ENCODE measurements at places on chromosomes 12 and 14.

- peak; percentile 69 for DNase-seq
These were observed 434.1 kb downstream of the NOVA1 start for GRCh38 chr14:26163761-26164160.

- DNase-seq = no peak
These were observed 187.5 kb upstream of the EEA1 start for GRCh38 chr12:93116632-93117031.

DNA sequence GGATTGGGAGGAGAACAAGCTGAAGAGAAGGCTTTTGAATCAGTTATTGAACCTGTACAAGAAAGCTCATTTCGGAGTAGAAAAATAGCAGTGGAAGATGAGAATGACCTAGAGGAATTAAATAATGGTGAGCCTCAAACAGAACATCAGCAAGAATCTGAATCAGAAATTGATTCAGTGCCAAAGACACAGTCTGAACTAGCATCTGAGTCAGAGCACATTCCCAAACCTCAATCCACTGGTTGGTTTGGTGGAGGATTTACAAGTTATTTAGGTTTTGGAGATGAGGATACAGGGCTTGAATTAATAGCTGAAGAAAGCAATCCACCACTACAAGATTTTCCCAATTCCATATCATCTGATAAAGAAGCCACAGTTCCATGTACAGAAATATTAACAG, 13.5 kb downstream of the MIA2 start:
- DNase-seq = no peak

- no peak for DNase-seq
These were observed 2.2 kb downstream of the DPF3 start for GRCh38 chr14:72891666-72892102.

GRCh38 chr12:42834062-42834461, 244.5 kb upstream of the PRICKLE1 start:
- DNase-seq = no peak

DNA sequence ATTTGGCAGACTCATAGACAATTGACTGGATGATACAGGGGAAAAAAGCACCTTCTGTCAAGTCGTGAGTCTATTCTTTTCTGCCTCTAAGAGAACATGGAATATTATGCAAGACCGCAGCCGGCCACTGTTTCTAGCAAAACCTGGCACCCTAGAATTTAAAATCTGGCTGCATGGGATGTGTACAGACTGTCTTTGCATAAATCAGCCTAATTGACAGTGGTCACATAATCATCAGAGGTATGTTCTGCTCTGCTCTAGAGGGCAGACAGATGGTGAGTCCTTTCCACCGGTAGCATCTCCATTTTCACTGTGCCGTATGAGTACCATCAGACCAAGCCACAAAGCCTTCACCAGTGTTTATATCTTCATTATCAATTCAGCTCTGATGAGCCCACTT, 80.6 kb downstream of the KCNK10 start:
- no peak for DNase-seq

DNA sequence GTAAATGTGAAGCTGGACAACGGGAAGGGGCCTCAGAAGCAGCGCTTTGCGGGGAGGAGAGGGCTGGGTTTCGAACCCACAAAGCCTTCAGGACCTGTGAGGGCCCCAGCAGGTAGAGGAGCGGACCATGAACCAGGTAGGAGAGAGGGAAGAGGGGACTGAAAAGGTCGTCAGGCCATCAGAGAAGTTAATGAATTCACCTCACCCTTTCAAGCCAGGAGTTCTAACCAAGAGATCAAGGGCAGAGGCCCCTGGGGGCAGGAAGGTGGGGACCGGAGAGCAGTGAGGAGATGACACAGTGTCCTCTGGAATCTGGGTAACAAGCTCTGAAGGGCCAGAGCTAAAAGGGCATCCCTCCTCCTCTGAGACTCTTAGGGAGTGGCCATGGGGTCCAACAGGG, 19.4 kb downstream of the SERPINA1 start:
- no peak for DNase-seq

DNA sequence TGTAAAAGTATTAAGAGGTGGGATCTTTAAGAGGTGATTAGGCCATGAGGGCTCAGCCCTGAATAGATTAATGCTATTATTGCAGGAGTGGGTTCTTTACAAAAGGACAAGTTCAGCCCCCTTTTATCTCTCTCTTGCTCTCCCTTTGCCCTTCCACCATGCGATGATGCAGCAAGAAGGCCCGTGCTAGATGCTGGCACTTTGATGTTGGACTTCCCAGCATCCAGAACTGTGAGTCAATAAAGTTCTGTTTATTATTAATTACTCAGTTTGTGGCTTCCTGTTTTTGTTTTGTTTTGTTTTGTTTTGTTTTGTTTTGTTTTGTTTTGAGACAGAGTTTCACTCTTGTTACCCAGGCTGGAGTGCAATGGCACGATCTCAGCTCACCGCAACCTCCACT, 10.1 kb downstream of the RNASE1 start:
- no peak for DNase-seq

- DNase-seq = no peak
These were observed 14.3 kb downstream of the SERPINA1 start for GRCh38 chr14:94374116-94374515.

- no peak for DNase-seq
These were observed 203.1 kb downstream of the KIF21A start for GRCh38 chr12:39239490-39240486.

DNA sequence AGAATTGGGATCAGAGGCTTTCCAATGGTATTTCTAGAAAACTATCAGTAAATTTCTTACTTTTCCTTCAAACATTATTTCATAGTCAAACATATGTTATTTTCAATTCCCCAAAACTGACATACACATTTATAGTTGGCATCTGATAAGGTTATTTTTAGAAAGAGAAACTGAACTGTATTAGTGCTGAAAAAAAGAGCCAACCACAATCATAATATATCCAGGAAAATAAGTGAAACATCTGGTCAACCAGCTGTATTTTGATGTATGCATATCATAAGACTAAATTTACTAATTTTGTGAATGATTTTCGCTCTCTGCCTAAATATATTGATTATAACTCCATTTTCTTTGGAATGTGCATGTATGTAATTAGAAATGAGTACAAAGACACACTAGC, 554.2 kb downstream of the FLRT2 start:
- DNase-seq = no peak

DNA sequence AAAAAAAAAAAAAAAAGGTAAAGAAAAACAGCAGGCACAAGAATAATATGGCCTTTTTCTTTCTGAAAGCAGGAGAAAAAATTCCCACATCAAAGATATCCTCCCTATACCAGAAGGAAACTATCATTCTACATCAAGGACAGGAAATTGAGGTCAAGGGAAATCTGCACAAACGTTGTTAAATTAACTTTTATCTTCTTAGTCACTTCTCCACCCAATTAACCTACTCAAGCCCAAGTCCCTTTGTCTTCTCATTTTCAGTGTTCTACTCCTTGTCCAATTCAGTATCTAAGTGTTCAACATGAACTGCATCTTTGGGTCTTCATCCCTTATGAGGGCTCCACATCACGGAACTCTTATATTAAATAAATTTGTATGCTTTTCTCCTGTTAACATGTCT, 15.7 kb downstream of the NDUFA12 start:
- DNase-seq = no peak

GRCh38 chr12:114248527-114248926, 157.4 kb downstream of the TBX5 start:
- DNase-seq = no peak

All from NCI-H1105 treated with DMSO at 0.1 percent for 48 hours (cell line).